ENCODE measurements at places on chromosomes 13 and 19.

- DNase-seq: peak; percentile 27
These were observed 4.2 kb downstream of the SHC2 start for GRCh38 chr19:456547-457110.

DNA sequence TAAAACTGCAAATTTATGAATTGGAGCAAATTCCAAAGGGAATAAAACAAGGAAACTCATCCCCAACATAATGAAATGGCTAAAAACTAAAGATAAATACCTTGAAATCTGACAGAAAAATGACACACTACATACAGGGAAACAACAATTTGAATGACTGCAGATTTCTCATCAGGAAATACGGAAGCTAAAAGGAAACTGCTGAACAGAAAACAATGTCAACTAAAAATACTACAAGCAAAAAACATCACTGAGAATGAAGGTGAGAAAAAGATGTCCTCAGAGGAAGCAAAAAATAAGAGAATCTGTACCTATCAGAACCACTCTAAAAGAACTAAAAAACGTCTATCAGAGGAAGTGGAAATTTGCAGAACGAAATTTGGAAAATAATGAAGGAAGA, 39.5 kb downstream of the ZSWIM9 start:
- no peak for DNase-seq

DNA sequence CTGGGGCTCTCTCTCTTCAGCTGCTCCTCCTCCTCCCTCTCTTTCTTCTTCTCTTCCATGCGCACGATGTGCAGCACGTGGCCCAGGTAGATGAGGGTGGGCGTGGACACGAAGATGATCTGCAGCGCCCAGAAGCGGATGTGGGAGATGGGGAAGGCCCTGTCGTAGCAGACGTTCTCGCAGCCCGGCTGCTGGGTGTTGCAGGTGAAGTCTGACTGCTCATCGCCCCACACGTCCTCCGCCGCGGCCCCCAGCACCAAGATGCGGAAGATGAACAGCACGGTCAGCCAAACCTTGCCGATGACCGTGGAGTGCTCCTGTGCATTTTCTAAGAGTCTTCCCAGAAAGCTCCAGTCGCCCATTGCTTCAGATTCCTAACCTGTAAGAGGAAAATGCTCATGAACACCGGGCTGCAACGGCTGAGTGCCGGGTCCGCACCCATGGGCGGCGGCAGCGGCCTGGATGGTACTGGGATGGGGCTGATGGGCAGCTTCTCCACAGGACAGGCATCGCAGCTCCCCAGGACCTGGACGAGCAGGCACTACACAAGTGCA, 17.8 kb downstream of the GJA3 start:
- DNase-seq: no peak

DNA sequence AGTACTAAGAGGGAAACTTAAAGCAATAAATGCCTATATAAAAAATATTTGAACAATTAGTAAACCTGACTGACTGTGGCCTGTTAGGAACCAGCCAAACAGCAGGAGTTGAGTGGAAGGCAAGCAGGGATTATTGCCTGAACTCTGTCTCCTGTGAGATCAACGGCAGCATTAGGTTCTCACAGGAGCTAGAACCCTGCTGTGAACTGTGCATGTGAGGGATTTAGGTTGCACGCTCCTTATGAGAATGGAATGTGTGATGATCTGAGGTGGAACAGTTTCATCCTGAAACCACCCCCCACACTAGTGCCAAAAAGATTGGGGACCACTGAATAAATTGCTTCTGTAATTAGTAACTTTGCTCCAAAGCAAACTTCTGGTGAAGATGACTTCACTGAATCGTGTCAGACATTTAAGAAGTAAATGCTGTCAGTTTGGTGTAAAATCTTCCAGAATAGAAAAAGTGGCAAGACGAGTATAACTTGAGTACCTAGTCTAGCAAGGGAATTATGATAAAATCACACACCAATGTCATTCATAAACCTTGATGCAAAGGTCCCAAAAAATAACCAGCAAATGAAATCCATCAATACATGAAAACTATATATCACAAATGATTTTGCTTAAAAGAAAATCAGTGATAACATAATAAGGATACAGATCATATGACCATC, 53.8 kb downstream of the SLC6A16 start:
- no peak for DNase-seq

GRCh38 chr13:62781866-62782265, 1366.2 kb upstream of the PCDH20 start:
- DNase-seq: no peak

GRCh38 chr13:30422054-30422839, at the start of gene UBE2L5:
UBE2L5 (plus strand) TSS chr13:30422493; CDS start chr13:30427991, 5,498 bp downstream.
- DNase-seq: peak; percentile 88

DNA sequence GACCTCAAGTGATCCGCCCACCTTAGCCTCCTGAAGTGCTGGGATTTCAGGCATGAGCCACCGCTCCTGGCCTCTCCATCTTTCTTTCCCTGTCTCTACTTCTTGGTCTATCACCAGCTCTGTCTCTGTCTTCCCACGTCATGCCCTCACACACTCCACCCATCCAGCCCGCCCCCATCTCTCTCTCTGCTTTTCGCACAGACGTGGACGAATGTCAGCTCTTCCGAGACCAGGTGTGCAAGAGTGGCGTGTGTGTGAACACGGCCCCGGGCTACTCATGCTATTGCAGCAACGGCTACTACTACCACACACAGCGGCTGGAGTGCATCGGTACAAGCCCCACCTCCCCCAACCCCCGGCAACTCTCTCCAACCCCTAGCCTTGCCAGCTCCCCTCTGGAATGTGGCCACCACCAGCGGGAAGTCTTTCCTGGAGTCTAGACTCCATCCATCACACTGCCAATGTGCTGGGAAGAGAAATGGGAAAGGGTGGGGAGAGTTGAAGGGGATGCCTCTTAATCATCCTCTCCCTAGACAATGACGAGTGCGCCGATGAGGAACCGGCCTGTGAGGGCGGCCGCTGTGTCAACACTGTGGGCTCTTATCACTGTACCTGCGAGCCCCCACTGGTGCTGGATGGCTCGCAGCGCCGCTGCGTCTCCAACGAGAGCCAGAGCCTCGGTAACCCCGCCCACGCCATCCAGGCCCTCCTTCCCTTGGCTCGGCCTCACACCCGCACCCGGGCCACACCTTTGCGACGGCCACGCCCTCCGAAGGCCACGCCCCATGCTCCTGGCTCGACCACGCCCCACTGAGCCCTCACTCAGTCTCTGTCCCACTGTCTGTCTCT, 22.5 kb downstream of the LTBP4 start:
- no peak for DNase-seq

DNA sequence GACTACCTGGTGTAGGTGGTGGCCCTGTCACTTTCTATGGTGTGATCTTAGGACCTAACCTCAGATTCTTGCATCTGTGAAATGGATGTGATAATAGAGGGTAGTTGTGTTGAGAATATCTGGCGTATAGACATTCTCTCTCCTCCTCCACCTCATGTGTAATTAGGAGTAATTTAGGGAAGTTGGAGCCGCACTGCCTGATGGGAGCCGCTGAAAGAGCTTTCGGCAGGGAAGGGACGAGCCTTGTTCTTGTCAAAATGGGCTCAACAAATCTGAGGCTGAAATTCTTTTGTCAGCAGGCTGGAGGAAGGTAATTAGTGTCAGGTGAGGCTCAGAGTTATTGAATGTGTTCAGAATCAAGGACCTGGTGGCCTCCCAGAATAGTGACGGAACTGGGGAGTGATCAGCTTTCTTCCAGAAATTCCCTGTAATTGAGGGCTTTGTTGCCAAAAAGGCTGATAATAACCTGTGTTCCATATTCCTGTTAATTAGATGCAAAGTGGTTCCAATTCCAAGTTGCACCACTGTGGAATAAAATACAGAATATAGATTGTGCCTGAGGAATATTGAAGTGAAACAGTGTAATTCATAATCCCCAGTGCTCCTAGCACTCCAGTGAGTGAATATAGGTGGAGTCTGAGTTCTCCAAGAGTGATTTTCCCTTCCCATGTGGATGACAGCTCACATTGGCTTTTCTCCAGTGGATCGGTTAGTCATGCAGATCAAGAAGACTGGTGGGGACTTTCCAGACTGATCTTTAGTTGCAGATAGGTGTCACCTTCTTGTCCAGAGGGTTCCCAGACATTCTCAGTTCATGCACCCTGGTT, 47.5 kb downstream of the SPATA13 start:
- no peak for DNase-seq

DNA sequence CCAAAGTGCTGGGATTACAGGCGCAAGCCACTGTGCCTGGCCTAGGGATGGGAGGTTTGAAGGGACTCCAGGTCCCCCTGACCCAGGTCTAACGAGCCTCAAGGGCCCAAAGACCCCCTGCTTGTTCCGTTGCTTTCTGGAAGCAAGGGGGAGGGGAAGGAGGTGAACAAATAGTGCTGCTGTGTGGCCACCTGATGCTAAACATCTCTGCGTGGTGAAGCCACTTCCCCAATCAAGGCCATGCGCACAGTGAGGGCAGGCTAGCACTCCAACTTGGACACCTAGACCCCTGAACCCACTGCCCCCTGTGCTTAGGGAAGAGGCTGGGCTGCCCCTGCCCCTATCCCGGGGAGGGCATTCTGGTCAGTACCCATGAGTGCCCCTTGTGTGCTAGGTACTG, 24.0 kb downstream of the CARM1 start:
- DNase-seq: no peak

DNA sequence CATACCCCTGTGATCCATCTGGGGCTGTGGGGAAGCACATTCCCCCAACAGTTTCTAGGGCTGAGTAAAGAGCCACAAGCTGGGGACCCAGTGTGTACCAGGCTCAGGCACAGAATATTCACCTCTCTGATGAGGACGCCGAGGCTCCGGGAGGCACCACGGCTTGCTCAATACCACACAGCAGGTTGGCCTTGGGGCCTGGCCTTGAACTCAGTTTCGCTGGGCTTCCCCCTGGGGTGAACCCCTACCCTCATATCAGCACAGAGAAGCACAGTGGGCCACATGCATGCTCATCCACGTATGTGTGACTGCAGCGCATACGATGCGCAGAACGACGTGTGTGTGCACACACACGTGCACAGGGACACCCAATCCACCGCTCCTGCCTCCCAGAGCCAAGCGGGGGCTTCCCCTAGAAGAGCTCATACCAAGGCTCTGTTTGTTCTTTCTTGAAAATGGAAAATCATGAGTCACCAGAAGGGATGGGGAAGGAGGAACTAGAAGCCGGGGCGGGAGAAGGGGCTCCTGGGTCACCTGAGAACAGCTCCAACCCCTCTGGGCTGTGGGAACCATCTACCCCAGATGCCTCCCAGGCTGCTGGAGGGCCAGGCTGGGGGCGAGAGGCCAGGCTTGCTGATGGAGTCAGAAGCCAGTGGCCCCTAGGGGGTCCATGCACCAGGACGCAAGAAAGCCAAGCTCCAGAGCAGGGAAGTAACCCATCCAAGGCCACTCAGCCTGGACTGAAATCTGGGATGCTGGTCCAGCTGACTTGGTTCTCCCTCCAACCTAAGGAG, 4.9 kb upstream of the PDE4C start:
- no peak for DNase-seq

DNA sequence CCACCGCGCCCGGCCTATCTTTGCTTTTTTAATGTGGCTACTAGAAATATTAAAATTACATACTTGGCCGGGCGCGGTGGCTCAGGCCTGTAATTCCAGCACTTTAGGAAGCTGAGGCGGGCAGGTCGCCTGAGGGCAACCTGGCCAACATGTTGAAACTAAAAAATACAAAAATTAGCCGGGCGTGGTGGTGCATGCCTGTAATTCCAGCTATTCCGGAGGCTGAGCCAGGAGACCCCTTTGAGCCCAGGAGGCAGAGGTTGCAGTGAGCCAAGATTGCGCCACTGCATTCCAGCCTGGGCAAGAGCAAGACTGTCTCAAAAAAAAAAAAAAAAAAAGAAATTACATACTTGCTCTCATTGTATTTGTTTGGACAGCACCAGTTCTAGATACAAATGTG, 34.8 kb upstream of the DPRX start:
- no peak for DNase-seq

- peak; percentile 83 for DNase-seq
These were observed at the start of gene ATP1A3 for GRCh38 chr19:41993612-41994483. ATP1A3 (minus strand) TSS chr19:41994230; CDS start chr19:41994076, 154 bp downstream.

DNA sequence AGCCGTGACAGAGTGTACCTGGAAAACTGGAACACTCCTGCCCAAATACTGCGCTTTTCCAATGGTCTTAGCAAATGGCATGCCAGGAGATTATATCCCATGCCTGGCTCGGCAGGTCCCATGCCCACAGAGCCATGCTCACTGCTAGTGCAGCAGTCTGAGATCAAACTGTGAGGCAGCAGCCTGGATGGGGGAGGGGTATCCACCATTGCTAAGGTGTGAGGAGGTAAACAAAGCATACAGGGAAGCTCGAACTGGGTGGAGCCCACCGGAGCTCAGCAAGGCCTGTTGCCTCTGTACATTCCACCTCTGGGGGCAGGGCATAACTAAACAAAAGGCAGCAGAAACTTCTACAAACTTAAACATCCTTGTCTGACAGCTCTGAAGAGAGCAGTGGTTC, 10.5 kb downstream of the CYP2A13 start:
- DNase-seq: no peak

GRCh38 chr19:18475762-18476331, 37.9 kb upstream of the ISYNA1 start:
- no peak for DNase-seq

GRCh38 chr19:3516675-3517207, 10.6 kb downstream of the FZR1 start:
- no peak for DNase-seq

DNA sequence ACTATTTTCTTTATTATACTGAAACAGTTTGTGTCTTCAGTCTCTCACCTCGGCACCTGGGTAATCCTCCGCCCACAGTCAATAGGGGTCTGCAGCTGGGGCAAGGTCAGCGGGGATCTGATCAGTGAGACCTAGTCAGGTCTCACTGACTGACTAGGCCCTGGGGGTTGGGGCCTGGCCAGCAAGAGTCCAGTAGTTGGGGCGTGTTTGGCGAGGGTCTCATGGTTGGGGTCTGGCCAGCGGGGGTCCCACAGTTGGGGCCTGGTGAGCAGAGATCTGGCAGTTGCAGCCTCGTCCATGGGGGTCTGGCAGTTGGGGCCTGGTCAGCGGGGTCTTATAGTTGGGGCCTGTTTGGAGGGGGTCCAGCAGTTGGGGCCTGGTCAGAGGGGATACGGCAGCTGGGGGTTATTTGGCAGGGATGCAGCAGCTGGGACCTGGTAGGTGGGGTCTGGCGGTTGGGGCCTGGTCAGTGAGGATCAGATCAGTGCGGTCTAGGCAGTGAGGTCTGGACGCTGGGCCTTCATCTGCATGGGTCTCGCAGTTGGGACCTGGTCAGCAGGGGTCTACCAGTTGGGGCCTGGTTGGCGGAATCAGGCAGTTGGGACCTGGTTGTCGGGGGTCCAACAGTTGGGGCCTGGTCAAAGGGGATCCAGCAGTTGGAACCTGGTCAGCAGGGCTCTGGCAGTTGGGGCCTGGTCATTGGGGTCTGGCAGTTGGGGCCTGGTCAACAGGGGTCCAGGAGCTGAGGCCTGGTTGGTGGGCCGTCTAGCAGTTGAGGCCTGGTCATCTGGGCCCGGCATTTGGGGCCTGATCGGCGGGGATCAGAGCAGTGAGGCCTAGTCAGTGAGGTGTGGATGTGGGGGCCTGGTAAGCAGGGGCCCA, 61.1 kb upstream of the TPM4 start:
- DNase-seq: no peak
